Ammon's horn (tissue), 1 donor: ENCODE measurements at places on chromosomes 5 and 9.

DNA sequence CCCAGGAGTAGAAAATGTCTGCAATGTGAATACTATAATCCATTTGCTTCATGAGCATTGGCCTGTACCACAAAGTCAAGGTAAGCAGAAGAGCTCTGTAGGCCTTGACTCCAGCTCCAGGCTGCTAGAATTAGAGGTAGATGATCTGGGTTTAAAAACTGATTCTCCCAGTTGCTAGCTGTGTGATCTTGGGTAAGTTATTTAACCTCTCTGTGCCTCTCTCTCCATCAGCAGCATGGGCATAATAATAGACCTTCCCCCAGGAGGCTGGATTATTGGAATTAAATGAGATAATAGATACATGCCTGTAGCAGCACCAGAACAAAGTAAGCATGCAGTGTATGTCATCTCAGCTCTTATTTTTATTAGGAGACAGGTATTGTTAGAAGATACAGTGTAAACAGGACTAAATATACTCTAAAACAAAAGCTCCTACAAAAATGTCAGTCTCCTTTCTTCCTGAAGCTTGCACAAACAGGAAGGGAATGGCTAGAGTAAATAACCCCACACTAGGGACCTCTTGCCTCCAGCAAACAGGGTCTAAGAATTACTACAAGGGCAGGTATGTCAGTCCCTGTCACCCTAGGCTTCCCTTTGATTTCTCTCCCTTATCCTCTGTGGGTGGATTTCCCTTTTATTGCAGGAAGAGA is 57.5 kb downstream of the PSAT1 start:
- DNase-seq, result no peak

DNA sequence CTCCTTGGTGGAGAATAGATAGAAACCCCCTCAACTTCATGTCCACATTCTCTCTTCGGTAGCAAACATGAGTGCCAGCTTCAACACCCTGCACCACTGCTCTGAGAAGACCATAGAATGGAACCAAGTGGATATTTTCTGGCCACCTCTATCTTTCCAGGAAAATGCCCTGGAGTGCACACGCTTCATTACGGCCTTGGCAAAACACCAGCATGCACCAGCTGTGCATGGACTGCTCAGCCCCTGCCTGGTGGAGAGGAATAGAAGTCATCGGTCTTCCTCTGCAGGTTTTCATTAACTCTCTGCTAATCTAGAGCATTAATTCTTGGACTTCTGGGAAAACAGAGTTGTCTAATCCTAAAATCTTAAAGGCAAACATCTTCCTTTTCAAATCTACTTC is 211.6 kb upstream of the TMEM161B start:
- DNase-seq, result peak; percentile 40

DNA sequence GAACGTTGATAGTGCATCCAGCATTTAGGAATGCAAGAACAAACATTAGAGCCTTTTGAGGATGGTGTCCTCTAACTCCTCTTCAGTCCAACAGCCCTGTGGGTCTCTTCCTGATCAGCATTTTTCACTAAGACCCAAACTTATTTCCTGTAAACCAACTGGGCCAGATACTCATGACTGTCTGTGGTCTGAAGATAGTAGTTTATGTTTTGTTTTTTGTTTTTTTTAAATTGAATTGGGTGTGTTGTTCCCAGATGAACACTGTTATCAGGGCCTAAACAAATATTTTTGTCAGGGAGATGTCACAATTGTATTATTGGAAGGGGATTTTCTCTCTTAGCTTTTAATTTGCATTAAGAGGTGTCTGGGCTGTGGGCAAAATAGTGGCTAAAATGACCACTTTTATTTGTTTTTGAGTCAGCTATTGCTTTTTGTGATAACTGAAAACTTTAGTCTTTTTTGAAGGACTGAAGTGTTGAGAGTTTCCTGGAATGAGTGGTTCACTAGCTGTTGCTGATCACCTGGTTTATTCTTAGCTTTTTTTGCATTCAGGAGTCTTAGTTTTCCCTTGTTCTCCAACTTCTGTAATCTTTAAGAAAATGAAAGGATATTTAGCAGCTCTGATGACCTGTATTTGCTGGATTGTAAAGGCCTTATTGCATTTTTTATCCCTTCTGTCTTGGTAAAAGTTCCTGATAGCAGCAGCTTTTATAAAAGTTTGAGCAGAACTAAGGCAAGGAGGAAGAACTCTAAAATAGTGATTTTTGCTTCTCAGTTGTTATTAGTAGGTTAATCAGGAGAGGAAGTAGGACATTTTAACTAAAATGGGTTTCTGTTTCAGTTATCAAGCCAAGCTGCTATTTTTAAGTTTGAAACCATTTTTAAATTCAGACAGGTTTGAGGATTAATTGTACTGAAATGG is 5.5 kb downstream of the MAN2A1 start:
- no peak for DNase-seq

- peak; percentile 76 for DNase-seq
These were observed 1.6 kb downstream of the CARD19 start for GRCh38 chr9:93097511-93098201.

- no peak for DNase-seq
These were observed 1.9 kb downstream of the DIPK1B start for GRCh38 chr9:136714096-136714892.

DNA sequence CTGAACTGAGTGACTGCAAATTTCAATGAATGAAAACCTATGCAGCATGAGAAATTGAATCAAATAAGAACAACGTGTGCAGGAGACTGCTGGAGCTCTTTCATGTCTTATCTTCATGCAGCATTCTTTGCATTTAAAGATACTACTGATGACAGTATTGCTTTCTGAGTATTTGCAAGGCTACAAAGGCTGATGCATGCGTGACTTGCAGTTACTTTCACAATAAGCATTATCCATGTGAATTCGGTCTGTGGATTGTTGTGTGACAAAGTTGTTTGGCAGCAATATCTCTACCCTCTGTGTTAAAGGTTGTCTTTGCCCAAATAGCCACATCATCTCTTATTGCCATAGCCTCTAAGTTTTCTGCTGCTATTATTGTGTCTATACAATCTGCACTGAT is 102.1 kb upstream of the FBXL17 start:
- DNase-seq, result no peak

GRCh38 chr5:52693280-52693679 is 94.4 kb upstream of the ITGA1 start:
- peak; percentile 16 for DNase-seq

- no peak for DNase-seq
These were observed 222.7 kb upstream of the RASEF start for GRCh38 chr9:83285445-83286225.

- no peak for DNase-seq
These were observed 403.9 kb downstream of the ADGRV1 start for GRCh38 chr5:90962481-90962880.

DNA sequence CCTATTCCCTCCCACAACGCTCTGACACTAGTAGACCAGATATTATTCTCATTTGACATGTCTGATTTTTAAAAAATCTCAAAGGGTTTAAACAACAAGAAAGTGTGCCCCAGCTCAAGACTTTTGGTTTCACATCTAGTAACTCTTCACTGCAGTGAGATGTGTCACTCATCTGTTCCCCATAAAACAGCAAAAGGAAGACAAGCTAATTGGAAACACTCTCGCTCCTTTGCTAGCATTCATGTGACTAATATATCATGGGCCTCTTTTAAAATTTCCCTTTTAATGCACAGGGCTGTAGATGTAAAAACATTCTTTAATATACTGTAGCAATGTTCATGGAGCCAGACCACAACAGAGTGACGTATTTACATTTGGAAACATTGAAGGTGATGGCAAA is 372.6 kb downstream of the ZNF608 start:
- no peak for DNase-seq

DNA sequence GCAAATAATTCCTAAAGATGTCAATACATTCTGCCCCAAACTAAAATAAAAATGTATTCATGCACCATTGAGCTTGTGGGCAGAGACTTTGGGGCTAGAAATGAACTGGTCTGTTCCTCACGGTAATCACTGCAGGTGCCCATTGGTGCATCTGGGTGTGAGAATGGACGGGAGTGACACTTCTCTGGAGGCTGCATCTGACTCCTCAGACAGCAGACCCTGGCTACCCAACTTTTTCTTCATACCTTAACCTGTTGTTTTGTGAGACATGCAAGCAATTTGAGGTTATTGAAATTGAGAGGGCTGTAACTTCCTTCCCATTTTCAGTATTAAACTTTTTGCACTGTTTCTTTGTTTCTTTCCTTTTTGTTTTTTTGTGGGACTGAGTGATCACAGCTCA is 333.4 kb downstream of the ICE1 start:
- no peak for DNase-seq

DNA sequence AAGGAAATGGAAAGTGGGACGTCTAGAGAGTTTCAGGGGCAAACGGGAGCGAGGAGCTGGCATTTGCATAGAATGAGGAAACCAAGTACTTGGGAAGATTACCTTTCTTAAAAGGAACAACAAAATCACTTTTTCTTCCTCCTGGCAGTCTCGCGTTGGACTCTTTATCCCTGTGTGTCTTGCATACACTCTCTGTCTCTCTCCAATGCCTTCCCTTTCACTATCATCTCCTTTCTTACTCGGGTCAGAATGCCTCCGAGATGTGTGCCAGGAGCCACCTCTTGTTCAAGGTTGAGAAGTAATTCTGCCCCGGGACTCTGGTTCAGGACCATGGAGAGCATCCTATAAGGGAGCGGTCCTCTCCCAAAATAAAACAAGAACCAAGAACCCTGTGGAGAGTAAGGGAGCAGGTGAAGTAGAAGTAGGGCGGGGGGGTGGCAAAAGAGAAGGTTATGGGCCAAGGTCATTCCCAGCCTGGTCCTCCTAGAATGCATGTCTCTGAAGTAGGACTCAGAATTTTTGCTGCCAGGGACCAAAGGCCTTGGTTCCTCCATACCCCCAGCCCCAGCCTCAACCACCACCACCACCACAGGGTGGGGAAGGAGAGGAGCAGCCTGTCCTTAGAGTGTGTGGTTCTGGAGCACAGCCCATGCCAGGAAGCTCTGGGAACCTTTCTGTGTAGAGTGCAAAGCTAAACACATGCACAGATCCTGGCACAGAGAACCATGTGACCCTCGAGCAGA is 72.1 kb upstream of the ARAP3 start:
- no peak for DNase-seq

DNA sequence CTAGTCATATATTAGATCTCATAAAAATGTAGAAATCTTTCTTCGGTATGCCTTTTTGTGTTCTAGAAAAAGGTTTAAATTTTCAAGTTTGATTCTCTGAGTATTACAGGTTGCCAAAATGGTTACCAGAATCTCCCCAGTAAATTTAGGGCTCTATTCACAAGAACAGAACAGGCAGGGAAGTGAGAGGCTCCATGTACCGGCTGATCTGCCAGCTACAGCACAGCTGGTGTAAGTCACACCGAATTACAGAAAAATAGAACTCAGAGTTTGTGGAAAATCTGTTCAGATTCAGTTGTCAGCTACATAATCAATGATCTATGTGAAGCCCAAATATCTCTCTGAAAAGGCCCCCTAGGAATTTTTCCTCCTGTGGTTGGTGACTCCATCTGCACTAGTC is 10.5 kb downstream of the FAM81B start:
- DNase-seq, result peak; percentile 55

DNA sequence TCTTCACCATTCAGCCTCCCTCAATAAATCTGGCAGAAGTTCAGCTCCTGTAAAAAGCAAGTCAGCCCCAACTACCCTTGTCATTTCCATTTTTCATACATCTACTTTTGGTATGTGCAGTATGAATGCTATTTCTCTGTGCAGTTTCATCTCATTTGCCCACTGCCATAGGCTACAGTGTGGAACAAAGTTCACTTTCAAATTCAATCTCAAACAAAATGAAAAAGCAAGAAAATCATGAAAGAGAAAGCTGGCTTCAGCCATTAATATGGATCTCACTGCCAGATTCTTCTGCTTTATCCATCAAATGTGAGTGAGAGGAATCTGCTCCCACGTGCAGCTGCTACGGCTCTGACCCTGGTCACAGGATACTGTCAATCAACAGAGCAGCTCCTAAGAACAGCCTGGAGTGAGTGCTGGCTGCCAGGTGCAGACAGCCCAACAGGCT is 494.2 kb downstream of the ZNF608 start:
- no peak for DNase-seq

GRCh38 chr9:70557661-70558369 is 143.4 kb upstream of the KLF9 start:
- DNase-seq, result no peak

- no peak for DNase-seq
These were observed 6.4 kb downstream of the TSPAN17 start for GRCh38 chr5:176653401-176654385.
